ENCODE measurements at places on chromosomes 6 and 20.

DNA sequence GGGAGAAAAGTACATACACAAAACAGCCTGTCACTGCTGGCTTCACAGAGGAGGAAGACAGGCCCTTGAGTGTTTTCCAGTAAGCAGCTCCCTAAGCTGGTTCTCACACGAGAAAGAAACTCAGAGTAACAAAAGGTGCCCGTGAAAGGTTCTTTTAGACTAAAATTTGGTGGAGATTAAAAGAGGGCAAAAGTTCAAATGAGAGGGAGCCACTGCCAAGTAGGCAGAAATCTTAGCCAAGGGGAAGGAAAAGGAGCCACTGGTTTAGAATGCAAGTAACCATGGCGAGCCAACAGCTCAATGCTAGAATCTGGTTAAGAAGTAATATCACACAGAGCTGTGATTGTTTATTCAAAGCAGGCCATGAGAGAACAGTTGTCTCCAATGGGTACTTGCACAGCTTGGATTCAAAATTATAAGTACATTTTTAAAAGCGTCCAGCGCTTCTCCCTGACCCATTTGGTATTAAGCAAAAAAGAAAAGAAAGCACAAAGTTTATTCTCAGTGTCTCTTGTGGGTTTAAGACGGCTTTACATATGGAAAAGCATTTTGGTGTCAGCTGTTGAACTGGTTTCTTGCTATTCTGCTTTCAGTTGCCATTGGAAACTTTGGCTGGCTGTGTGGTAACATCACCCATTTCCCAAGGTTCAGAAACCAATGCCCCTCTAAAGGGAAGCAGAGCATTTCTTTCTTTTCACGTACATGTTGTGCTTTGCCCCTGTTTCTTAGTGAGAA, 648.5 kb downstream of the RNF144B start:
- no peak for DNase-seq

DNA sequence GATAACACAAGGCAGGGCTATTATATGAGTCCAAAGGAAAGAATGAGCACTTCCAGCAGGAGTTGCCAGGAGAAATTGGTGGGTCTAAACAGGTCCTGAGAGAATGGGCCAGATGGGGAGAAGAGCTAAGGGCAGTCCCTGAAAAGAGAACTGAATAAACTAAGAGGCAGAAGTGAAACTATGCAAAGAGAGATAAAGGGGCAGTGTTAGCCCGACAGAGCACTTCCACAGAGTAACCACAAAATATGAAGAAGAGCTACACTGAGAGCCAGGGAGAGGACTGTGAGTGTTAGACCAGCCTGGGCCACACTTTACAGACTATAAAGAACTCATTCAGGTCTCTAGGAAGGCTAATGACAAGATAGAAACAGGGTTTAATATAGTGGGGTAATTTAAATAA, 43.8 kb downstream of the RALGAPA2 start:
- DNase-seq = no peak

- DNase-seq = no peak
Observed at GRCh38 chr6:159844737-159845645, 44.9 kb downstream of the PNLDC1 start.

DNA sequence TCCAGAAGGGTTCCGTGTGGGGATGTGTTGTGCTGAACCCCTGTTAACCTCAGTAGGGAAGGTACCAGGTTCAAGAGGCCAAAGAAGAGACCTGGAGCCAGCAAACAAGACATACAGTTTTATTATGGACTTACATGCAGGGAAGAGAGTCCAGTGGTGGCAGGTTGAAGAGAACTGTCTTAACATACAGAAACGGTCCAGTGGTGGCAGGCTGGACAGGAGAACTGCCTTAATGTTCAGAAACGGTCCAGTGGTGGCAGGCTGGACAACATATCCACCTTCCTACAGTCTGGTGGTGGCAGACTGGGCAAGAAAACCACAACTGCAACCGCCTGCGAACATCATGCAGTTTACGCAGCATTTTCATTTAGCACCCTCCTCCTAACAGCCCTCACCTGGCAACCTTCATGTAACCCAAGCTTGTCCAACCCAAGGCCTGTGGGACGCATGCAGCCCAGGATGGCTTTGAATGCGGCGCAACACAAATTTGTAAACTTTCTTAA, 75.9 kb downstream of the PHACTR3 start:
- no peak for DNase-seq

GRCh38 chr6:16338577-16339264, 100.3 kb downstream of the GMPR start:
- peak; percentile 68 for DNase-seq

DNA sequence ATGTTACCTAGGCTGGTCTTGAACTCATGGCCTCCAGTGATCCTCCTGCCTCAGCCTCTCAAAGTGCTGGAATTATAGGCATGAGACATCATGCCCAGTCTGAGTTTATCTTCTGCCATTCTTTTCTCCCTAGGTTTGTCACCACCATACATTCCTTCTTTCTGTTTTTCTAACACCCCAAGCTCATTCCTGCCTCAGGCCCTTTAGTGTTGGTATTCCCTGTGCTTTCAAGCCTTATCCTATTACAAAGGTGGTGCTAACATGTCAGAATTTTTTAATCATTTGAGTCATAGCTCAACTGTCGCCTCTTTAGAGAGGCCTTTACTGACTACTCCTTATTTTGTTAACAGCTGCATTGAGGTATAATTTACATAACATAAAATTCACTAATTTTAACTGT, 221.1 kb upstream of the PRSS16 start:
- DNase-seq = no peak

DNA sequence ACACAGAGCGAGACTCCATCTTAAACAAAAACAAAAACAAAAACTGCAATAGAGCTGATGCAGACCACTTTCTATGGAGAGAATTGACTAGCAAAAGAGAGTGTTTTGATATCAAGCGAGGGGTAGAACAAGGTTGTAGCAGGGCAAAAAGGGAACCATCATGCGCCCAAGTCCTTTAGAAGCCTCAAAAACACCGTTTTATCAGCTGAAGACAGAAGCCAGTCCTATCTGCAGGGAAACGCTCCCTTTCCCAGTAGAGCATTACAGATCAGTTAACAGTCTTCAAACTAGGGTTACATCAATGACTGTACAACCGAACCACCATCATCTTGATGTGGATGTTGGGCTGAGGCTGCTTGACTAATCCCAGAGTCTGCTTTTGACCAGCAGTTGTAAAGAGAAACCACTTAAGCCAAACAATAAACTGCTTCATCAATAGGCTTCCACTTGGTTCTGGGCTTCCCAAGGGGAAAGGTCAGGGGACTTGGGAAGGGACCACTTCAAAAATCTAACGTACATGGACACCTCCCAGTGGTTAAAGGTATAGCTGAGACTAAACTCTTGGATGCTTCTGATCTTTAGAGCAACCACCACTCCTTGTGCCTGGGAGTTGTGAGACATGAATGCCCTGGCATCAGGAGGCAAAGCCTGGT, 59.6 kb upstream of the SPDEF start:
- DNase-seq = no peak

GRCh38 chr6:137426007-137426689, 68.0 kb downstream of the OLIG3 start:
- no peak for DNase-seq

DNA sequence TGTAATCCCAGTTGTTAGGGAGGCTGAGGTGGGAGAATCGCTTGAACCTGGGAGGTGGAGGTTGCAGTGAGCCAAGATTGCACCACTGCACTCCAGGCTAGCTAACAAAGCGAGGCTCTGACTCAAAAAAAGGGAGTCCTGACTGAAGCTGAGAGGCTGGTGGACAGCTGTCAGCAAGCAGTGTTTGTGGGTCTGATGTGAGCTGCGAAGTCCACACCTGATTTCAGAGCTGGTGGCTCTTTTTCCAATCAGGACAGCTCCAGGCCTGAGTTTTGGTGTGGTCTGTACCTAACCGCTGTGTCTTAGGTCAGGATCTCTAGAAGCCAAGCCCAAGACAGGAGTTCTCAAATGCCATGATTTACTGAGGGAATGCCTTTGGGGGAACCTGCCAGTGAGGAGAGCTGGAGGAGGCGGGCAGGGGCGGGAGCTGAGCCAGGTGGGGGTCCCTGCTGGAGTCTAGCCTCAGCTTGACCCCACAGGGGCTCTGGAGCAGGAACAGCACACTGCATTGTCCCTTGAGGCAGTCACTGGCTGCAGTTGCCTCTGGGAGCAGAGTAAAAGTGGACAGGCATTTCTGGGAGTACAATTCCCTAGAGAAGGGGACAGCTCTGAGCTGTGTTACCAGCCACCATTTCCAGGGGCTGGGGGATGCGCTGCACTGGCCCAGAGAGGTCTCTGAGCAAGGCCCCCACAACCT, 5.0 kb downstream of the GFRA4 start:
- DNase-seq = no peak

DNA sequence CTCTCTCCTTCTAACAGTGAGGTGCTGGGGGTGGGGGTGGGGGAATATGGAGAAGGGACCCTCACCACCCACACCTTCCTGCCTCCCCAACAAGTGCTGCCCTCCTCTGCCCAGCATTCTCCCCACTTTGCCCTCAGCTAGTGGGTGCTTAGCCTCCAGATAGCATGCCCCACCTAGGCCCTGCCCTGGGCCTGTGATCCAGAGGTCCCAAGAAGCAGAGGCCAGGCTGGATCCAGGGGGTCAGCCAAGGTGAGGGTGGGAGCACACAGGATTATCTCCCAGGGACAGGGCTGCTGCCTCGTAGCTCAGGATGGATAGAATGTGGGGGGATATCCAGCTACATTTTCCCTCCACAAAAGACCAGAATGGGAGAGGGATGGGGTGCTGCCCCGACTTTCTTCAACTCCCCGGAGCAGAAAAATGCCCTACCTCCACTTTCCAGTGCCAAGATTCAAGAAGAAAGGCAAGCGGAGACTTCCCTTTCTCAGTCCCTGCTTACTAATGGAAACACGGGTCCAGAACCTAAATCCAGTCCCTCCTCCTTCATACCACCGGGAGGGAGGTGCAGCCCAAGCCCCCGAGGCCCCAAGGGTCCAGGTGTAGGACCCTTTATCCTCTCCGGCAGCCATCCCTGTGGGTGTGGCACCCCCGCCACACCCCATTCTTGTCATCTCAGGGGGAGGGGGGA, 987 bp downstream of the ADISSP start:
- DNase-seq = no peak

DNA sequence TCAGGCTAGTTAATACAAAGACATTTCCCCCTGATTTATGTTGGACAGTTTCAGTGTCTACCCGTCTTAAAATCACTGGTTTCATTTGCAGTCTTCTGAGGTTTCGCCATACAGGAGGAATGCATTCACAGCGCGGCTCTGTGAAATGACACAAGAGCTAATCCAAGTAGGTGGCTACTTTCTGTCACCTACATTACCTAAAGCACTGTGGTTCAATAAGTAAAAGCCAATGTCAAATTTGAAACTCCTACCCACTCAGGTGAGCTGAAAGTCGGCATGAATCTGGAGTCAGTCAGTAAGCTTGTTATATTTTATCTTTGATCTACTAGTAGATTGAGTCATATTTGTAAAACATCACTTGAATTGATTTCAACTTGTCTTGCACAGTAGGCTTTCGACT, 370.8 kb downstream of the LAMA2 start:
- no peak for DNase-seq

DNA sequence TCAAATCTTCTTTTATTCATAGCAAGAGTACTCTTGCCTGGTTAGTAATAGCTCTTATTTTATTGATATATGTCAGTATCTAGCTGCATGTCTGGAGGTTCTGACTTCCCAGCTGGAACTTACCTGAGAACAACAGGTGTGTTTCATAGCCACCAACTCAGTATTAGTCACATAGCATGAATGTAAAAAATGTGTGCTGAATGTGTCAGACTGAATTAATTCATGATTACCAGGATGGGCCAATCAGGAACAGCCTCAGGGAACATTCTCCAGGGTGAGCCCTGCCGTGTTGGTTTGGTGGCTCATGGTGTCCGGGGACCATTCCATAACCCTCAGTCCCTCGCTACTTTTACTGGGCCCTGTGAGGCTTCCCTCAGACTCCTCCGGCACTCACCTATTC, 99.7 kb downstream of the TULP4 start:
- no peak for DNase-seq

GRCh38 chr6:143746202-143747119, 68.7 kb downstream of the PHACTR2 start:
- DNase-seq = no peak

- DNase-seq = no peak
Observed at GRCh38 chr20:49853640-49854039, 41.0 kb downstream of the SLC9A8 start.

- no peak for DNase-seq
Observed at GRCh38 chr6:18555750-18556149, 168.6 kb downstream of the RNF144B start.

DNA sequence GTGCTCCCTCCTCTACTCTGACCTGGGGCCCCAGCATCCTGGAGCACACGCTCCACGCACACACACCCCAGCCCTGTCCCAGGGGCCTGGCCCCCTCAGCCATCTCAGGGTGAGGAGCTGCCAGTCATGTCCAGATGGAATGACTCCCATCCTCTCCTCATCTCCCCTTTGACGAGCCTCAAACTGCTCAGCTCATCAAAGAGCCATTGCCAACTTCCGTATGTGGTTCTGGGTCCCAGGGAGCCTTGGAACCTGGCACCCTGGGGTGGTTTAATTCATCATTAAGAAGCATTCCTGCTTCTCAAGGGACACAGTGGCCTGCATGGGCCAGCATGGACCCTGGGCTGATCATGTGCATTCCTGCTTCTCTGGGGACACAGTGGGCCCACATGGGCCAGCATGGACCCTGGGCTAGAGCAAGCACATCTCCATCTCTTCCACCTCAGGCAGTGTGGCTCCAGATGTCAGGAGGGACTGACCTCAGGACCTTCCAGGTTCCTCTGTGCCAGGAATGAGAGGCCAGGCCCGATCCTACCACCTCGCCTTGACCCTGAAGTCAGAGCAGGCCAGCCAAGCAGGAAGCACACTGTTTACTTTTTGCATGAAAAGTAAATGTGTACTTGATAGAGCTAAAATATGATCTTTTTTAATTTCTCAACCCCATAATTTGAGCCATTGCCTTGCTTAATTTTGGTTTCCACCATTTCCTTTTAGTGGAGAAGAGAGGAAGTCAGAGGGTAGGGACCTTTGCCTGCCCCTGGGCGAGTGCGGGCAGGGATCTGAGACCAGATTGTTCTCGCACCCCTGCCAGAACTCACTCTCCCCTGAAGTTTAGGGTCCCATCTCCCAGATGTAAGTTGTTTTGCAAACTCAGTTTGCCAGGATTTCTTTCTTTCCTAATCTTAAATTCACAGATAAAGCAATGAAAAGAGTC, 26.1 kb downstream of the SPATA2 start:
- DNase-seq = no peak

- DNase-seq = no peak
Observed at GRCh38 chr6:161536224-161536630, 262.4 kb upstream of the AGPAT4 start.
